Mesangial cell (primary cell): ENCODE measurements at places on chromosomes 13 and 19. TPM values are rescaled to one million over a fixed set of nuclear protein-coding genes. Genes with fewer than 3 reads are reported as not detected.

LRRC63 gene
- not detected in 2 replicates for total RNA-seq

CEACAM8 gene
- total RNA-seq, result not detected in 2 replicates

SBSN gene
- total RNA-seq, result not detected in 2 replicates

ZNF763 gene
- 0.33 and 0.89 TPM in 2 replicates for total RNA-seq

OR4F17 gene
- total RNA-seq, result not detected in 2 replicates

ZNF738 gene
- 5.7 and 7.5 TPM in 2 replicates for total RNA-seq

AMER2 gene
- total RNA-seq, result under 0.01 and 0.25 TPM in 2 replicates

OBI1 gene
- total RNA-seq, result 4.6 and 6.7 TPM in 2 replicates

ZNF813 gene
- total RNA-seq, result 1.8 and 1.9 TPM in 2 replicates

POLD1 gene
- total RNA-seq, result 31.4 and 100 TPM in 2 replicates

ITGBL1 gene
- 1.5 and 2.6 TPM in 2 replicates for total RNA-seq

FBN3 gene
- under 0.01 TPM in 1 of 2 replicates, not detected in the other for total RNA-seq

F2RL3 gene
- under 0.01 and 0.16 TPM in 2 replicates for total RNA-seq

GPC6 gene
- total RNA-seq, result 28.0 and 85.8 TPM in 2 replicates

MISP3 gene
- 0.49 and 3.3 TPM in 2 replicates for total RNA-seq

SPTBN4 gene
- 0.38 and 0.49 TPM in 2 replicates for total RNA-seq

KIR3DL2 gene
- total RNA-seq, result not detected in 2 replicates

C19orf18 gene
- 0.13 TPM in 1 of 2 replicates, not detected in the other for total RNA-seq

CYP4F3 gene
- total RNA-seq, result not detected in 2 replicates

IGFL1 gene
- total RNA-seq, result not detected in 2 replicates

ANGPTL8 gene
- not detected in 2 replicates for total RNA-seq

MCEMP1 gene
- not detected in 2 replicates for total RNA-seq

SLC8A2 gene
- total RNA-seq, result not detected in 2 replicates

MEIOSIN gene
- not detected in 2 replicates for total RNA-seq

MEIS3 gene
- 6.0 and 12.4 TPM in 2 replicates for total RNA-seq

HCN2 gene
- total RNA-seq, result 1.1 and 2.8 TPM in 2 replicates

ZNF506 gene
- total RNA-seq, result 14.5 and 35.9 TPM in 2 replicates
